ENCODE measurements at places on chromosomes 2 and 18. TPM values are rescaled to one million over a fixed set of nuclear protein-coding genes. Genes with fewer than 3 reads are reported as not detected.

The ALPG gene
- not detected for total RNA-seq

The PTH2R gene
- not detected for total RNA-seq

The LAMA1 gene
- 46.9 TPM for total RNA-seq

The UNC80 gene
- 34.8 TPM for total RNA-seq

The IL36G gene
- total RNA-seq, result not detected

The EHD3 gene
- 11.8 TPM for total RNA-seq

The FZD7 gene
- 48.7 TPM for total RNA-seq

The CERKL gene
- total RNA-seq, result 47.5 TPM

The ITGB6 gene
- 0.27 TPM for total RNA-seq

The TCF23 gene
- total RNA-seq, result not detected

The MYO5B gene
- total RNA-seq, result 5.5 TPM

The TRIM54 gene
- total RNA-seq, result 1.2 TPM

The C2orf78 gene
- not detected for total RNA-seq

The ATG16L1 gene
- 36.7 TPM for total RNA-seq

The PLCD4 gene
- 1.2 TPM for total RNA-seq

The PCARE gene
- 1.5 TPM for total RNA-seq

The ASPRV1 gene
- 5.6 TPM for total RNA-seq

The MAL gene
- not detected for total RNA-seq

The IL1B gene
- total RNA-seq, result 1.1 TPM

The NOL4 gene
- total RNA-seq, result 43.4 TPM

The TANK gene
- 64.1 TPM for total RNA-seq

The ASB18 gene
- 0.45 TPM for total RNA-seq

The CRYGC gene
- not detected for total RNA-seq

The PLCL1 gene
- total RNA-seq, result 13.0 TPM

The M1AP gene
- 0.36 TPM for total RNA-seq

The CFAP210 gene
- total RNA-seq, result 1.5 TPM

The LHCGR gene
- 1.5 TPM for total RNA-seq

The PCGF1 gene
- 8.4 TPM for total RNA-seq

The FN1 gene
- 262 TPM for total RNA-seq

The SP5 gene
- total RNA-seq, result 17.5 TPM

The LRRC30 gene
- total RNA-seq, result not detected

The OTOS gene
- 1.4 TPM for total RNA-seq

The NFATC1 gene
- 2.7 TPM for total RNA-seq

The FIGN gene
- 22.1 TPM for total RNA-seq

The ELOA2 gene
- not detected for total RNA-seq

The SLC14A1 gene
- 3.7 TPM for total RNA-seq

The DIPK1C gene
- total RNA-seq, result 4.9 TPM

The MROH2A gene
- not detected for total RNA-seq

The MOCOS gene
- 0.09 TPM for total RNA-seq

The KCMF1 gene
- total RNA-seq, result 32.4 TPM

The UGT1A8 gene
- not detected for total RNA-seq

The IHH gene
- total RNA-seq, result not detected

The DNAJC5G gene
- 1.3 TPM for total RNA-seq

The PDE11A gene
- 14.3 TPM for total RNA-seq

The ESCO1 gene
- total RNA-seq, result 23.0 TPM

The DNAH6 gene
- 9.5 TPM for total RNA-seq

The BMP10 gene
- total RNA-seq, result not detected

The CCDC102B gene
- total RNA-seq, result 45.8 TPM

The MAP4K3 gene
- total RNA-seq, result 137 TPM

The ZNF892 gene
- total RNA-seq, result 30.4 TPM

The CNGA3 gene
- total RNA-seq, result 3.0 TPM

The KCNIP3 gene
- 20.8 TPM for total RNA-seq

Measured in cerebellum (tissue), 4 donors.